ENCODE measurements at places on chromosomes 7 and 10.

DNA sequence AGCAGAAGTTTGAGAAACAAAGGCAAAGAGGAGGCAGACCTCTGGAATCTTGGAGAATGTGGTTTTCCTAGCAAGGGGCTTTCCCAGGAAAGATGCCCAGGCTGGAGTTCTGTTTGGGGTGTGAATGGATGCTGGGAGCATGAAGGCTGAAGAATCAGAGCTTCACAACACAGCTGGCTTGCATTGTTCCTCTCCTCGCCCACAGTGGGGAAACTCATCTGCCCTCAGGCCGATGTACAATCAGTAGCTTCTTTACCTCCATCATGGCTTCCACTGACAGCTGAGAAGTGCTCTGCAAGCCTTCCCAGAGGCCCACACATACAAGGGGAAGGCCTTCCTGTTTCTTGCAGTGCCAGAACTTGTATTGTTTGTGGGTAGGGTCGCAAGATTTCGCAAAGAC lies 90.8 kb upstream of the HECTD2 start:
- DNase-seq: no peak

- peak; percentile 36 for DNase-seq
Observed at GRCh38 chr7:28041508-28042314, 138.9 kb downstream of the JAZF1 start.

- no peak for DNase-seq
Observed at GRCh38 chr10:8039321-8039881, 15.1 kb upstream of the GATA3 start.

GRCh38 chr7:94314413-94315410 lies 80.0 kb upstream of the COL1A2 start:
- no peak for DNase-seq

GRCh38 chr10:92697663-92698511 lies 8.1 kb downstream of the HHEX start:
- peak; percentile 14 for DNase-seq
